DMS153 (cell line): ENCODE measurements at places on chromosomes 3 and 15.

DNA sequence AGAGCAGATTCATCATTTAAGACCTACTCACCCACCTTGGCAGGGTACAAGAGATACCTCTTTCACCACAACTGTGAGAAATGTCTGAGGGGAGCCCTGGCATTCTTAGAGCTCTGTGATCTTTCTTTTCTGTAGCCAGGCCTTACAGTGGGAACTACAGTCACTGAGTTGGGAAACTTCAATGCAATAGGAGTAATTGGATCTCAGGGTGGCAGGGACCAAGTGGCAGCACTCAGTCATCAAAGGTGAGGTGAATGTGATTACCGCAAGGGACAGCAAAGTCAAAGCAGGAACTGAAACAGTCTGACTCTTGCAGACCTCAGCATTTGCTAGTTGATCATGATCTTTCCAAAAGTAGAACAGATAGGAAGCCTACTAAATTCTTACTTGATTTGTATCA lies 7.2 kb upstream of the MCF2L2 start:
- DNase-seq: no peak

DNA sequence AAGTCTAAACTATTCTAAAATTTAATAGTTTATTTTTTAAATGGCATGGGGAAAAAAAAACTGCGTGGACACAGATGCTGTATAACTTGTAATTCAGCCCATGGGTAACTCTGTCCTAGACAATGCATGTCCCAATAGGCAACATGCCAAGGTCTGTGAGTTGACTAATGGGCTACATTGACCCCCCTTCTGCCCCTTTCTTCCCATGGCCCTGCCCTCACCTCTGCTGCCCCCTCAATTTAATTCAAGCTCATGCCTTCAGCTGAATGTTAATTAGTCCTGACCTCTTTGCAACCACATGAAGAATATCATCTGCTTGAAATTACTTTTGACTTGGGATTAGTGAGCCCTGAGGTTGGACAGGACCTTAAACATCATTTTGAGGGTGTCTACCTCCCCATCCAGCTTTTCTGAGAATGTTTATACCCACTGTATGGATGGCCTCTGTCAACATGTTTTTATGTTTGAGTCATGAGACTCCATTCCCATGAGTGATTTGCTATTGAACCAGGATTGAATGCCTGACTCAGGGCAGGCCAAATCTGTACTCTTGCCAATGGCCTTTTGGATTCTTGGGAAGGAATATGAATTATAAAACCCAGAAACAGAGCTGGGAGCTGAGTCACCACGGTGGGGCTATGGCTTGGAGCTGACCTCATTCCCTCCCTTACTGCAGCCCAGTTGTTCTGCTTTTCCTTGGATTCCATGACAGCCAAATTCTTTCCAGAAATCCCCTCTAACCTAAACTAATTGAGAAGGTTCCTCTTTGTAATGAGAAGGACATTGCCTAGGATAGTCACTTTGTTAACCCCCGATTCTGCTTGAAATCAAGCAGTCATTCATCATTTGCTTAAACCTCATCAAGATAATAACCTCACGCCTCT lies 33.5 kb upstream of the PDE8A start:
- DNase-seq: no peak

GRCh38 chr3:67637255-67637900 lies 17.0 kb downstream of the SUCLG2 start:
- DNase-seq: no peak

GRCh38 chr3:184815046-184815930 lies 3.3 kb downstream of the VPS8 start:
- DNase-seq: no peak

DNA sequence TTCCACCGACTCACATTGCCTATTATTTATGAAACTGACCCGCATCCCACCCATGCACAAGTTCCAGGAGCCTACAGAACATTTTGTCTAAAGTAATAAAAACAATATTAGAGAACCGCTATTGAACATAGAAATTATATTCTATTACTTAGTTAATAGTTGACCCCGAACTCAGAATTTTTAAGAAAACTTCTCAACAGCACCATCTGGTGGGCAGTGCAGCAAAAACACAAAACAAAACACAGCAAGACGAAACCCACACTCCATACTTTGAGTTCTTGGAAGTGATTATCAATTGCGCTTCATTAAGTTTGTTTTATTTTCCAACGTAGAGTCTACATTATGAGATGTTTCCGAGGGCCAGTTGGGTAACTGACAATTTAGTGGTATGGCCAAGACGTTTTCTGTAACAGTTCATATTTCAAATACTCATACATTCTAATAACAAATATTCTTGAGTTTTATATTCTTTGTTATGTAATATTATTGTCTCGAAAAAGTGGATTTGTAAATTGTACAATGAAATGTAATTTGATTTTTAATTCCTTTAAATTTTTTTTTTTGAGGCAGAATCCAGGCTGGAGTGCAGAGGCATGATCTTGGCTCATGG lies 24.0 kb upstream of the C3orf70 start:
- DNase-seq: peak; percentile 15

GRCh38 chr3:78506061-78506460 lies 1261.7 kb downstream of the ROBO1 start:
- DNase-seq: no peak

GRCh38 chr3:117238806-117239205 lies 529.2 kb downstream of the TUSC7 start:
- DNase-seq: peak; percentile 77

DNA sequence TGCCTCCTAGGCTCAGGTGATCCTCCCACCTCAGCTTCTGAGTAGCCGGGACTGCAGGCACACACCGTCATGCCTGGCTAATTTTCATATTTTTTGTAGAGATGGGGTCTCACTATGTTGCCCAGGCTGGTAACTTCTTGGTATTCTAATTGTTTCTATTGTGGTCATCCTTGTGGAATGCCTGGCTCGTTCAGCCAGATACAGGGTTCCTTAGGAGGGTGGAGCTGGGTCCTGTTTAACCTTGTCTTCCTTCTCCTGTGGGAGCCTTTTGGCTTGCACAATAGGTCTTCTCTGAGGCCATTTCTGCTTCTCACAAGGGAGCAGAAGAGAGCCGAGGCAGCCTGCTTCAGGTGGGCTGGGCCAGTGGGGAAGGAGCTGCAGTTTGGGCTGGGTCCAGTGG lies 15.7 kb downstream of the PLEKHO2 start:
- DNase-seq: no peak

DNA sequence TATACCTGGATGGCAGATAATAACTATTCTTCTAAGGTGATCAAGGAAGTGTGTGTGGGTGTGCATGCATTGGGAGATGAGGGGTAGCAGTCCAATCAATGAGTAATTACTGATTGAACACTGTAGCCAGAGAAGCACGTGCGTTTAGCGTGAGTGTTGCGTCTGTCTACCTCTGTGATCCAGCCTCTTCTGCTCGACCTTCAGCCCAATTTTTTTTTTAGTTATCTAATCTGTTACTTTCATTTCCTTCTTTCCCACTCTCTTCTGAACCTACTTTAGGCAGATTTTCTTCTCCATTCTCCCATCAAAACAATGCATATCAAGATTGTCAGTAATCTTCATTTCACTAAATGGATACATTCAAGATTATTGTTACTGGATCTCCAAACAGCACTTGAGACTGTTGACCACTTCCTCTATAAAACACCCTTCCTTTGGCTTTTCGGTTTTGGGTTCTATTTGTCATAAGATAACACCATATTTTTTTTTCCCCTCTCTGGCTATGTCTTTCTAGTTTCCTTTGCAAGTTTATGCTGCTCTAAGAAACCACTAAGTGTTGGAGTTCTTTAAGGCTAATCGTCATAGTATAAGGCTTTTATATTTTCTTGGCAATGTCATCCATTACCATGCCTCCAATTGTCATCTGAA lies 41.0 kb downstream of the MCTP2 start:
- DNase-seq: no peak

GRCh38 chr15:77224352-77224751 lies 153.4 kb upstream of the TSPAN3 start:
- no peak for DNase-seq

DNA sequence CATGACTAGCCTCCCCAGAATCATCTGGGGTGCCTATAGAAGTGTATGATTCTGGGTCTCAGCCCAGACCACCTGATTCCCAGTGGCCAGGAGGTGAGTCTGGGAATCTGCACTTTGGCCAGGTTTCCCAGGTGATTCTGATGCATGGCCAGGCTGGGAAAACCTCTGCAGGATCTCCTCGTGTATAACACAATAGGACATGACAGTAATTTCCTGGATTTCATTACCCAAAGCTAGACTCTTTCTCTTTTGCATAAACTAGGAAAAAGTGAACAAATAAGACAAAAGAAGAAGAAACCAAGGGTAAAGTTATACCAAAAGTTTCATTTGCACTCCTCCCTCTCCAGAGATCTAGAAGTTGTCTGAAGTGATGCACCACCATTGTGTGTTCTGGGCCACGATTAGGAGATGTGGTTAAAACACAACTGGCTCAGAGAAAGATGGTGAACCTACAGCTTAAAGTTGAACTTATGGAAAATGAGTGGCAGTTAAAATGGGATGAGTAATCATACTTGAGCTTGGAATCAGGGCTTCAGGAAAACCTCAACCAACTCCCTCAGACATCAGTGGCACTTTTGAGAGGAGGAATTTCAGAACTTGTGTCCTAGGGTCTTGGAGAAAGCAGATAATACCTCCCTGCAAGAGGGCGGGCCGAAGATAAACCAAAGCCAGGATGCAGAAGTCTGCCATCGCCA lies 109.2 kb upstream of the LRTM1 start:
- no peak for DNase-seq

DNA sequence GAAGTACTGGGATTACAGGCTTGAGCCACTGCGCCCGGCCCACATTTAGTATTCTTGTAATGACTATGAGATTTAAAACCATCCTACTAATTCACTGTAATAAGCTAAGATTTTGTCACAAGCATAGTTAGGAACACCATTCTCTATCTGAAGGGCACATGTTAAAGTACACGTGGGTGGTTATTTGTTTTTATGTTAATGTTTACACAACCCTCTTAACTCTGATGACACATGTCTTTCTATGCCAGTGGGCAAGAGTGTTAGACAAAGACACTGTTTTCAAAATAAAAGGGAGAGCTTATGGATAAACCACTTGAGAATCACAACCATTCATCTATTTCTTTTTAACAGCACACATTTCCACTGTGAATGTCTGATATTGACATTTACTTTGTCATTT lies 537.6 kb upstream of the IL12A start:
- peak; percentile 83 for DNase-seq

DNA sequence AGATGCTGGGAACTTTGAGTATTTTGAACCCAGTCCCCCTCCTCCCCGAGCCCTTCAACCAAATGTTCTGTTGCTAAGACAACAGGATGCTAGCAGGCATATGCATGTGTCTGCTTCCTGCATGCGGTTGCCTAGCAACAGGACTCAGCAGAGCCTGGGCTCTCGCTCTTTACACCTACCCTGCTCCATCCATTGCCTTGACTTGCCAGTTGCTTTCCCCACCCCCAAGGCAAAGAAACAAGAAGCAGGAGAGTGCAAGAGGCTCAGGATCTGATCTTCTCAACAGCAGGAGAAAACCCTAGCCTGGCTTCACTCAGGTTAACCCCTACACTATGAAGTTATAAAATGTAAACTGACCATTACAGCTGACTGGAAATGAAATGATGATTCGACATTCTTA lies 393.0 kb downstream of the IGSF11 start:
- peak; percentile 79 for DNase-seq

GRCh38 chr3:147191795-147192385 lies 214.5 kb downstream of the ZIC4 start:
- DNase-seq: no peak

GRCh38 chr3:159667261-159667660 lies 321.4 kb upstream of the IL12A start:
- no peak for DNase-seq

GRCh38 chr3:106508331-106508893 lies 639.6 kb upstream of the CBLB start:
- DNase-seq: no peak

- no peak for DNase-seq
Observed at GRCh38 chr3:190336516-190337189, 14.4 kb upstream of the CLDN1 start.

DNA sequence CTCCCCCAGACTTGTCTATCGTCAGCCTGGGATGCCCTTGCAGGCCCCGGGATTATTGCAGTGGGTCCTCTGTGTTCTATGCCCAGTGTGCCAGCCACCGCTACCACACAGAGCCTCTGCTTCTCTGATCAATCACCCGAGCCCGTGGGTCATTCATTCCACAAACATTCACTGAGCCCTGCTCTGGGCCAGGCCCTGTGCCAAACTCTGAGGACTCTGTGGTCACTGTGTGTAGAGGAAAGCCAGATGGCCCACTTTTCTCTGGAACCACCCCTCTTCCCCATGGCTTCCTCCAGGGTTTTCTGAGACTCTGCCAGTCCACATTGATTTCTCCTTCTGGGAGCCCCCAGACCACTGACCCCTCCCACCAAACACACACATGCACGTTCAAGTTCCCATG lies 55.5 kb downstream of the BSN start:
- no peak for DNase-seq

DNA sequence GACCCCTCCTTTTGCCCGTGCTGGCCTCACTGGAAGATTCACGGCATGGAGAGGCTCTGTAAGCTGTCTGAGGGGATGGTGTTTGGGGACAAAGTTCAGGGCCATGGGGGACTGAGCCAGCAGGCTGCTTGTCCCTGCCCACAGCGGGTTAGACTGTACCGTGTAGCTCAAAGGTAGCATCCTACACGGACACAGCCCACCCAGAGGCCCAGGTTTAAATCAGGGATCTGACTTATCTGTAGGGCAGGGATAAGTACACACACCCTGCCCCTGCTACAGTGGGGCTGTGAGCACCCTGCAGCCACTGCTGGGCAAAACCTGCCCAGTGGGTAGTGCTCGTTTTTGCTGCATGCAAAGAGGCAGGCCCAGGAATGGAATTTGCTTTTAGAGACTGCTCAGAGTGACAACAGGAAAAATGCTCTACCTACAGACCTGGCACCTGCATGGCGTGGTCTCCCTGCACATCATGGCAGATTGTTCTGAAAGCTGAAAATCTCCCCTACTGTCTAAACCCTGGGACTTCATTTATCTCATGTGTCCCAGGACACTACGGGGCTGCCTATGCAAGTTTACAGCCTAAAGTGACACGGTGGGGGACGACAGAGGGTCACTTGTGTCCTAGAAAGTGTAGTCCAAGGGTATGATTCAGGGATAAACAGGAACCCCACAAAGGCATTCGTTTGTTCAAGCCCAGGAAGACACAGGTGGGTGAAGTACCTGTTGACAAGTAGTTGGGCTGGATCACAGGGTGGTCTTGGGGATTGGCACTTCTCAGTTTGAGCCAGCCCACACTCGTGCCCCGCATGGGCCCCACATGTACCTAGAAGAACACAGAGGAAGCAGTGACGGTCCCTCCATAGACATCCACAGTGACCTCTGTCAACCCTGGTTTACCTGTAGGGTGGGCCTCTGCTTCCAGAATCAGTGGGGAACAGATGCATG lies 27.7 kb downstream of the CHDH start:
- DNase-seq: no peak

DNA sequence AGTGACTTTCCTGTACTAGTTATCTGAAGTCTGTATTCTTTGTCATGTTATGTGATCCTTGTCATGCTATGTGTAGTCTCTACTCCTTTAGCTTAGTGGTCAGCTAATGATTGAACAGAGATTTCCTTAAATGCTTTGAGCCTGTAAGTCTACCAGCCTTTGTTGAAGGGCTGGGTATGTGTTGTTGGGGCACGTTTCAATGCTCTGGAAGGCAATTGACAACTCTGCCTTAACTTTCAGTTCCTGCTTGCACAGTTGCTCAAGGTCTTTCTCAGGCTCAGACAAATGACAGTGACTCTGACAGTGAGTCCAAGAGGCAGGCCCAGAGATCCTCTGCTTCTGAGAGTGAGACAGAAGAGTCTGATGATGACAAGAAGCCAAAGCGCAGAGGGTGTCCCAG lies 89.3 kb downstream of the CHD2 start:
- DNase-seq: no peak
